ENCODE measurements at places on chromosomes 6 and 20.

DNA sequence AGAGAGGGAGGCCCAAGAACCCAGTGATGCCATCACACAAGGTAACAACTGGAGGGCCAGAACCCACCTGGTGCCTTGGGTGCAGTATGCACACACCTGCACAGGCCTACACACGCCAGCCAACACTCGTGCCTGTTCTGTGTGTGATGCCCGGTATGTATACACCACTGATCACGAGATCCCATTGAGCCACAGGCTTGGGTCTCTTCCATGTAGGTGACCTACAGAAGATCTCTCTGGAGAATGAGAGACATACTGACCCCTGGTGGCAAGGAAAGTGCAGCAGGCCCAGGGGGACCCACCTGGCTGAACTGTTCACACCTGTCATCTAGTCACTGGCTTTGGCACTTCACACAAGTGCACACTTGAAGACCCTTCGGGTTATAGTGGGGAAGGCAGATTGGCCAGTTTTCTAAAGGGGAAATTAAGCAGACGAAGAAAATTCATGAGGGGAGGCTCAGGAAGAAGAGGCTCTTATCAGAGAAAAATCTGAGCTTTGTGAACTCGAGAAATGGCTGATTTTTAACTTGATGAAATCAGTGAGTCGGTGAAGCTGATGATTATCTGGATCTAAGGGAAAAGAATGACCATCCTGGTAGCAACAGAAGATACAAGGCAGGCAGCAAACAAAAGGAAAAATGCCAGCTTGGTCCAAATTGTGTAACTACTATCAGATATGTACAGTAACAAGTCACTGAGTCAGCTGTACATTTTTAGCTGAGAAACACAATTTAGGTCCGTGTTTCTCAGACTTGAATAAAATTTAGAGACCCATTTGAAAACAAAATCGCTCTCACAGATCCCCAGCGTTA, 69.1 kb upstream of the PBOV1 start:
- peak; percentile 38 for DNase-seq

GRCh38 chr20:40757087-40757486, 68.1 kb upstream of the MAFB start:
- no peak for DNase-seq

GRCh38 chr20:44135012-44135412, 52.0 kb downstream of the JPH2 start:
- DNase-seq = no peak

GRCh38 chr6:44078827-44079671, 48.2 kb downstream of the MRPL14 start:
- DNase-seq = peak; percentile 80

DNA sequence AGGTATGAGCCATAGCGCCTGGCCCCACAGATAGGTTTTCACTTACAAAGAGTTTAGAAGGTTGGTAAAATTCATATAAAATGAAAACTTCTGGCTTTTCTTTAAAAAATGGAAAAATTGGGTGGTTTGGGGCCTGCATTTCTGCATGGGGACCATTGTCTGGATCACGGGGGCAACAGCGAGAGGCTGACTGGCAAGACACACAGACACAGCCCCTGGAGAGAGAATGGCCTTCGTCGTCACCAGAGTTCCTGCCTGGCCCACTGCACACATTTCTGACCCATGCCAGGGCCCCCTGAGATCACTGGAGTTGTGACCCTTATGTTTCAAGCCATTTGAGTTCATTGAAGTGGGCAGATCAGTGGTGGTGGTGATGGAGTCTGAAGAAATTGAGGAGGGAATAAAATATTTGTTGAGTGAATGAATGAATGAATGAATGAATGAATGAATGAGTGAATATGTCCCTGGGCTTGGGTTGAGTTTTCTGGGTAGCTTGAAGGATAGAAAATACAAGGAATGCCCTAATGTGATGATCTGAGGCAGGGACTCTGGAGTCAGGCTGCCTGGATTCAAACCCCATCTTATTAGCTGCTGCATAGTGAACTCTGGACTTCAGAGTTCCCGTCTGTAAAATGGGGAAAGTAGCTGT, 173.8 kb downstream of the ZFP64 start:
- no peak for DNase-seq

DNA sequence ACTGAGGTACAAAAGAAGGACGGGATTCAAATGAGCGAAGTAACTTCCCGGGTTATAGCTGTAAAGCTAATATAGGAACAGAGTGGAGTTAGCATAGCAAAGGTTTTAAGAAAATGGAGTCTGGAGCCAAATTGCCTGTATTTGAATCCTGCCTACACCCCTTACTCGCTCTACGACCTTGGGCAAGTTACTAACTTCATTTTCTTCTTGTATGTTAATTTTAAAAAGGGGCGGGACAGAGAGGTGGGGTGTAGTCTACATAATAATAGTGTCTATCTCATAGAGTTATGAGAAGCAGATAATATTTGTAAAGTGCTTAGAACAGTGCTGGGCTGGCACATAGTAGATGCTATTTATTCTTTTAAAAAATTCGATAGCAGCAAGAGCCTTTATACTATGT, 705 bp downstream of the ZSCAN23 start:
- no peak for DNase-seq

DNA sequence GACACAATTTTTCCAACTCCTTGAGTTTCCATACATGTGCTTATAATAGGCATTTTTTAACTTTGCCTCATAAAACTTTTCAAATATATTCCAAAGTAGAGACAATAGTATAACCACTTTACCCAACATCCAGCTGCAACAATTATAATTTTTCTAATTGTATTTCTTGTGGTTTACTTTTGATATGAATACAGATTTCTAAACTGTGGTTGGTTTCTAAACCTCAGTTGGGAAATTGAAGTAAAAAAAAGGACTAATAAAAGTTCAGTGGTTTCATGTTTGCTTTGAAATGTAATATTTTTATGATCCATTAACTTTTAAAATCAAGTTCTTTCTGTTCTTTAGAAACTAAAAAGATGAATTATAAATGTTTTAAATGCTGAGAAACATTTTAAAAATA, 40.0 kb downstream of the FRK start:
- no peak for DNase-seq

DNA sequence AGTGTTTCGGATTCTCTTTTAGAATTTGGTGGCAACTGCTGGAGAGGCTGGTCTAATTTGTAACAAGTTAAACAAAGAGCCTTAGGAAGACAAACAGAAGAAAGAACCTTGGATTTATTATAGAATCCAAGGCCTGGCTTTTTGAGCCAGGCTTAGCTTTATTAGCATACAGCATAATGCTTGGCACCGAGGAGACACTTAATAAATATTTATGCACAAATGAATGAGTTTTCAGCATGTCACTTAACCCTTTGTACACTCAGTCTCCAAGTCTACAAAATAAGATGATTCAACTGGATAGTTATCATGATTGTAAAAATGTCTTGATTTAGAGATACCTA, 38.2 kb upstream of the AFDN start:
- DNase-seq = no peak

GRCh38 chr20:25750220-25750764, 53.6 kb upstream of the ZNF337 start:
- DNase-seq = no peak

- DNase-seq = no peak
Observed at GRCh38 chr6:34547701-34548644, 8.2 kb downstream of the SPDEF start.

- no peak for DNase-seq
Observed at GRCh38 chr6:131049608-131050007, 13.4 kb downstream of the EPB41L2 start.

- DNase-seq = no peak
Observed at GRCh38 chr20:25205277-25206062, 10.0 kb downstream of the ENTPD6 start.

DNA sequence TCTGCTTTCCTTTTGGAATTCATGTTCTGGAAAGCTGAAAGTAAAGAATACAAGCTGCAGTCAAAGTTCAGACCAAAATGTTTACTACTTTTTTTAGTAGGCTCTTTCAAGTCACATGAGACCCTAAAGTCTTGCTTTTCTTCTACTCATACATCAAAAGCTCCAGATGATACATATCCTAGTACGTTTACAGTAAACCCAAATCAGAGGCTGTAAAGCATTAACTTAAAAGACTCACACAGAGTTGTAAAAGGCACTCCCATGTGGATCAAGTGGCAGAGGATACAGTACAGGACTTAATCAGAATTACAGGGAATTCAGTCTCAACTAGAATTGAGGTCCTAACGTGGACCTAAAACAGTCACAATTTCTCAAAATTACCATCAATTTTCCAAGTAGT, 40.7 kb downstream of the STK38 start:
- no peak for DNase-seq

DNA sequence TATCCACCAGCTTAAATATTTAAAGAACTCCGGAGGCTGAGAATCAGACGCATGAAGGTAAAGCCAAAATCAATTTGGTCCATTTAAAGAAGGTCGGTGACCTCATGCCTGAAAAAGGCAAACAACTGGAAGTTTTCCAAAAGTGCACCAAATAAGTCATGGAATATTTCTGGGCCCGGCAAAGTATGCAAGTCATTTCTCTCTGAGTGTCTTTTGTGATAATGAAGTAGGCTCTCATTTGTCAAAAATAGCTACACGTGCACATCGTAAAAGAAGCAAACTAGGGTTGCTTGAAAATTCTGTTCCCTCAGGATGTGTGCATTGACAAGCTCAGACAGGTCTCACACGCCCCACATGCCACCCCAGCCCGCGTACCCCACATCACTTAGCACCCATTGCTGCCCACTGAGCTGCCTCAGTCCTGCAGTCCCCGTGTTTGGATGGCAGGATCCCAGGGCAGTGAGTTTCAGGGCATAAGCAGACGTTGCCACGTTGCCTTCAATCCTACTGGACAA, 20.5 kb upstream of the PYGB start:
- DNase-seq = no peak

GRCh38 chr6:47853766-47854165, 71.9 kb downstream of the OPN5 start:
- no peak for DNase-seq

DNA sequence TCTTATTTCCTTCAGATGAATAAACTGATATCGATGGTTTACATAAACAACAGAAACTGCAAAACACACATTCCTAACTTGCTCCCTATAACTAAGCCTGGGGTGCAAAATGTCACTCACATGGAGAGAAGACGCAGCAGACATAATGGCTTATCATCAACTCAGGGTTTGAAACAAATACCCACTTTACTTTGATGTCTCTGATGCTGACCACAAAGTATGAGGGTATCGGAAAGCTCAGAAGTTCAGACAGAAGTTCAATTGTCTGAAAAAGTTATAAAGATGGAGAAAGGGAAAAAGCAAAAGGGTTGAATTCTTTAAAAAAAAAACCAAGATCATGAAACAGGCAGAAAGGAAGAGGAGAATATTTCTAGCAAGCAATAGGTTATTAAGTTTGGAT, 102.7 kb downstream of the FOXC1 start:
- no peak for DNase-seq

DNA sequence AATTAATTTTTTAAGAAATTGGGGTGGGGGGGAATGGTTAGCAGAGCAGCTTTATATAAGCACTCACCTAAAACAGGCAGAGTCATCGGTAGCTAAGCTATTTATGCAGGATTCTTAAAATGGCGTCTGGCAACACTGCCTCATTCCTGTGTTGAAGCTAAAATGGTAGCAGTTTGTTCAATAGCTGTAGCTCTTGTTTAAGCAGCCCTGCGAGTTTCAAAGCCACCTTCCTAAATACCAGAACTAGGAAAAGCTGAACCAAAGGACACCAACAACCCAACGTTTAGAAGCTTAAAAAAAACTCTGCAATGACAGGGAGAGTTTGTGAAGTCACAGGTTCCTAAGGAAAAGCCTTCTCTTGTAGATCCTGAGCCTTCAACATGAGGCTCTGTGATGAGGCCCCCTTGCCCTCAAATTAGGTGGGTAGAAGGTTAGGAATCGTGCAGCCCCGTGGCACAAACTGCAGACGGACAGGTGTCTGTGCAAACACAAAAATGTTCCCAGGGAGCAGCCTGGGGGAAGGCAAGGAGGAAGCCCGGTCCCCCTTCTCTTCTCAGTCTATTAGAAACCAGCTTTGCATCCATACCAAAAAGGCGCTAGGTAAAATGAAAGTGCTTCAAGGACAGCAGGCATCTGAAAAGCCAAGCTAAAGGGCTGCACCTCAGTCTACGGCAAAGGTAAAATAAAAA, 4.7 kb downstream of the ZMYND8 start:
- no peak for DNase-seq

GRCh38 chr6:166707045-166707444, 80.0 kb upstream of the RPS6KA2 start:
- DNase-seq = peak; percentile 79

DNA sequence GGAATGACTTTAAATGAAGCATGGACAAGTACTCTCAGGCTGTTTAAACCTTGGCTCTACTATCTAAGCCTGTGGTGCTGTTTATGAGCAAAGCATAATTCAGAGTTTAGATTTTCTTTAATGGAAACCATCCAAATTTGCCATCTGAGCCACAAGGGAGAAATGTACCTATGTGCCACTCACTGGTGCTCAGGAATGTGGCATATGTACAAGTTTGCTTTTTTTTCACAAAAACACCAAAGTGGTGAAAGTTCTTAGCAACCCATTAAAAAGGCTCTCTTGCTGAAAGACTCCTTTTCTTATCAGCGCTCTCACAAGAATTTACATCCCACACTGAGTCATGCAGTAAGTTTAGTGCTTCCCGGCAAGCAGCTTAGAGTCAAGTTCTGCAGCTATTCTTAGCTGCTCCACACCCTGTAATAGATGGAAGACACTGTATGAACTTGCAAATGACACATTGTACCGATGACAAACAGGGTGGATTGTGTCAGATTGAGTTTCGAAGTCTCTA, 57.3 kb upstream of the MLIP start:
- peak; percentile 67 for DNase-seq

GRCh38 chr6:14984519-14984853, 261.4 kb upstream of the JARID2 start:
- peak; percentile 83 for DNase-seq

- DNase-seq = no peak
Observed at GRCh38 chr6:108157234-108157980, 8.4 kb upstream of the NR2E1 start.

GRCh38 chr6:139905404-139906052, 531.1 kb upstream of the CITED2 start:
- no peak for DNase-seq

GRCh38 chr20:47318586-47319516, 37.6 kb downstream of the ZMYND8 start:
- DNase-seq = peak; percentile 85

GRCh38 chr6:55379471-55379870, 52.2 kb downstream of the GFRAL start:
- no peak for DNase-seq

DNA sequence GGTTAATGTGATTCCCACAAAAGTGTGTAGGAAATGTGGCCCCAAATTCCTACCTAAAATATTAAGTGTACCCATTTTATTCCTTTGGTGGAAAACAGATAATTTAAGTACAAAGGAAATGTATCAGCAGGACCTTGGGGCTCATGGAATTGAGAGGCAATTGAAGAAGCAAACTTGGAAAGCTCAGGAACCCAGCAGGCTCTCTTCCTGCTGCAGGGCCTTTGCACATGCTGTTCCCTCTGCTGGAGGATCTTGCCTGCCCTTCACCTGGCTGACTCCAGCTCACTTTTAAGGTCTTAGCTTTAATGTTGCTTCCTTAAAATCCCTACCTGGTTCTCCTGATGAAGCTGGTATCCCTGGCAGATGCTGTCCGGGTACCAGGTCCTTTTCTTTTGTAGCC, 9.8 kb upstream of the BLCAP start:
- no peak for DNase-seq

GRCh38 chr6:134446218-134446848, 128.4 kb upstream of the SGK1 start:
- no peak for DNase-seq

- DNase-seq = no peak
Observed at GRCh38 chr6:113271437-113271836, 585.7 kb upstream of the MARCKS start.

- DNase-seq = no peak
Observed at GRCh38 chr20:8473459-8473858, 341.4 kb downstream of the PLCB1 start.

All from testis (tissue), 5 donors.